ENCODE measurements at places on chromosomes 2 and 18.

DNA sequence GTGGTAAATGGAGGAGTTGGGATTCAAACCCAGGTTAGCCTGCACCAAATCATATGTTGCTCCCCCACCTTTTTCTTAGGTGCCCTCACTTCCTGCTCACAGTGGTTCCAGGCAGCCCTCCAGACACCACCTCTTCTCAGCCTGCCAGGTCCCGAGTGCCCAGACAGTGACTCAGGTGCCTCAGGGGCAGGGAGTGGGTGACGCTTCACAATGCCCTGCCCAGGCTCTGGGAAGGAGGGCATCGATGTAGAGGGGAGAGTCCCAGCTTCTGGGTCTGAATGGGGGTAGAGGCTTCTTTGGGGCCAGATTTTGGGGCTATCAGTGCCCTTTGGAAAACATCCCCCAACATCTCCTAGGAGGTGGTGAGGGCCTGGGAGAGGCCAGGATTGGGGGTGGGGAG is 5.2 kb upstream of the DNAJB2 start:
- DNase-seq, result no peak

- DNase-seq, result peak; percentile 49
Measured at GRCh38 chr18:10453806-10454680, at the start of gene APCDD1. TSS of gene APCDD1 (plus strand) at chr18:10454635. CDS start at chr18:10454982, 347 bp downstream.

GRCh38 chr2:45844796-45845457 is 193.5 kb downstream of the PRKCE start:
- peak; percentile 25 for DNase-seq

- DNase-seq, result no peak
Measured at GRCh38 chr2:206920951-206921350, 18.4 kb upstream of the CPO start.

- DNase-seq, result no peak
Measured at GRCh38 chr2:106316915-106317314, 122.8 kb upstream of the UXS1 start.

- no peak for DNase-seq
Measured at GRCh38 chr2:173271135-173271534, 83.5 kb upstream of the CDCA7 start.

DNA sequence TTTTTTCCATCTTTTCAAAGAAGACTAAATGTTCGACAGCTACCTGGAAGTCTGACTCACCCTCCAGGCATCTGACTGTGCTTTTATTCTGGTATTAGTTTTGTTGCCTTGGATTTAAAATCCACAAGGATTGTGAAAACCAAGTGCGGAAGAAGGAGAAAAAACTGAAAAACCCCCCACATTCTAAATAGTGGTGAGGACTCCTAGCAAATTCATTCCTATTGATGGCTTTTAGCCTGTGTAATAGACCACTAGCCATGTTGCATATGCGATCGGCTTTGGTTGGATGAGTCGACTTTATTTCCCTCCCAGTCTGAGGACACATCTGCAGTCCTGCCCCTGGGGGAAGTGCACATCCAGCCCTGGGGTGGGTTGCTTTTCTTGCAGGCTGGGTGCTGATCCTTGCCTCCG is 16.9 kb downstream of the LDLRAD4 start:
- peak; percentile 41 for DNase-seq

- DNase-seq, result no peak
Measured at GRCh38 chr2:120222186-120223033, 790 bp downstream of the TMEM185B start.

GRCh38 chr18:37630334-37630733 is 64.7 kb upstream of the CELF4 start:
- DNase-seq, result peak; percentile 7

DNA sequence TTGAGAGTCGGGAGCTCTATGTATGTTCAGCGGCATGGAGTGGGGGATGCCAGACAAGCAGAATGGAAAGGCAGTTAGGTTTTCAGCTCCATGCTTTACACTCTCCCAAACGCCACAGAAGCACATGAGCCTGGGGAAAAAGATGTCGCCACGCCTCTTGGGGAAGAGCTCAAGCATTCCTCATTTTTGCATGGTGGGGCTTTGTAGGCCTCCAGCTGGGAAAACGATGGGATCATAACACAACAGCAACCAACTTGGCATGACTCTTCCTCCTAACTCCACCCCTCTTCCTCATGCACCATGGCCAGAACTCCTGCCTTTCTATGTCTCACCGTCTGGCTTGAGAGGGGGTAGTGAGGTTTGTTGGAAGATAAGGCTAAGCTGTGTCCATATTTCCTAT is 102.6 kb downstream of the PAX3 start:
- DNase-seq, result no peak

- DNase-seq, result no peak
Measured at GRCh38 chr2:108404784-108405397, 27.1 kb downstream of the SULT1C4 start.

All from fibroblast of upper back skin (primary cell).